Stimulated activated CD4-positive, alpha-beta T cell treated with anti-CD3 and anti-CD28 coated beads, TNF-alpha, amount 100 ng/mL, for 1 hour (primary cell): ENCODE measurements at places on chromosomes 12 and 14.

DNA sequence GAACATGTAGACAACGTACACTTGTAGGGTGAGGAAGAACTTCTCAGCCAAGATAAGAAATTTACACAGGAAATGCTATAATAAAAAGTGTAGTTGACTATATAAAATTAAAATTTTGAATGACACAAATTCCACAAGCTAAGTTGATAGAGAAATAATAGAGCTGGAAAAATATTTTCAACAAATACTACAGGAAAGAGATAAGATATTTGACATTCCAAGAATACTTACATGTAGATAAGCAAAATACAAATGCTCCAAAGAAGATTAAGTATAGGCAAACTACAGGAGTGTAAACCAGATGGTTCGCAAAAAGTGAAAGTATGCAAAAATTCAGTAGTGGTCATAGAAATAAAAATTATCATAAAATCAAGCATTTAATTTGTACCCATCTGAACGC lies 49.2 kb upstream of the ANP32D start:
- DNase-seq = no peak

- DNase-seq = no peak
These were observed 15.5 kb upstream of the IRF2BPL start for GRCh38 chr14:77043984-77044485.

DNA sequence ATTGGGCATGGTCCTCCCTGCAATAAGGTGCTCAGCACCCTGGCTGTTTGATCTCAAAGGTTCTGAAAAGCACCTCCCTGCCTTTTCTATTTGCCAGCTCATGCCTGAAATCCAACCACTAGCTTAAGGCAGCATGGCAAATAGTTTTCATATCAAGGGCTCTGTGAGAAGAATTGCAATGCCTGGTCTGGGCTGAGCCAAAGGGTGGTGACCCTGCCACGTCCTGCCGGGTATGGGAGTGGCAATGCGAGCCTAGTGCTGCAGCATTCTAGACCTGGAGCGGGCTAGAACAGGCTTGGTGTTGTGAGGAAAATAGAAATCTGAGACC lies 2.3 kb upstream of the SCNN1A start:
- no peak for DNase-seq

GRCh38 chr12:31323391-31324115 lies 2.4 kb downstream of the SINHCAF start:
- DNase-seq = peak; percentile 26

GRCh38 chr12:61514016-61514415 lies 746.2 kb upstream of the USP15 start:
- DNase-seq = no peak

- DNase-seq = no peak
These were observed 121.5 kb downstream of the SLC15A5 start for GRCh38 chr12:16155938-16156337.

GRCh38 chr14:35879654-35880249 lies 53.6 kb downstream of the BRMS1L start:
- DNase-seq = no peak

DNA sequence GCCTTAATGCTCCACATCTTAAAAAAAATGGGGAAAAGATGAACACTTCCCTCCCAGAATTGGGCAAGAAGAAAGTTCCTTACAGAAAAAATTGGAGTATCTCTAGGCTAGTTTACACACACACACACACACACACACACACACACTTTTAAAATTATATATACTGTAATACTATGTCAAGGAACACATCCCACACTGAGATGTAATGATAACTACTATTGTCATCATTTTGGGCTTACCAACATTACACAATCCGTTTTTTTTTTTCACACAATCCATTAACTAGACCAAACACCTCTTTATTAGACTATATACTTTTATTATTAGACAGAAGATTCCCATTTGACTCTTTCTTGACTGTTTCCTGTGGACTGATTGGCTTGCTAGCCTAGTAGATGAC lies 2.5 kb downstream of the LTBR start:
- DNase-seq = no peak

DNA sequence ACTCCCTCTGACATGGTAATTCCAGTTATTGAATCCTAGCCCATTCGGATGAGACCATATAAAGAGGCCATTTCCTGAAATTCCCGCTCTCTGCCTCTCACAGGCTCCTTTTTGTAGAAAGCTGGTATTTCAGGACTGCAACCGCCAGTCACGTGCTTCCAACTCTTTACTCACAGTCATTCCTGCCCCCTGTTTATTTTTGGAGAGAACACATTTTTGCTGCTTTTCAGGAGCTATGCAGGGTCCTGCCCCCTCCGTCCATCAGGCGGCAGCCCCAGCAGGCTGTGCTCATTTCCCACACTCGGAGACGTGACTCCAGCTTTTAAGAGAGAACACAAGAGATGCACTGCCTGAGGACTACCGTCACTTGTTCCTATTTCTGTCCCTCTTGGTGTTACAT lies 26.8 kb downstream of the IFT43 start:
- no peak for DNase-seq

- no peak for DNase-seq
These were observed 154.2 kb downstream of the DPF3 start for GRCh38 chr14:72739446-72740405.

DNA sequence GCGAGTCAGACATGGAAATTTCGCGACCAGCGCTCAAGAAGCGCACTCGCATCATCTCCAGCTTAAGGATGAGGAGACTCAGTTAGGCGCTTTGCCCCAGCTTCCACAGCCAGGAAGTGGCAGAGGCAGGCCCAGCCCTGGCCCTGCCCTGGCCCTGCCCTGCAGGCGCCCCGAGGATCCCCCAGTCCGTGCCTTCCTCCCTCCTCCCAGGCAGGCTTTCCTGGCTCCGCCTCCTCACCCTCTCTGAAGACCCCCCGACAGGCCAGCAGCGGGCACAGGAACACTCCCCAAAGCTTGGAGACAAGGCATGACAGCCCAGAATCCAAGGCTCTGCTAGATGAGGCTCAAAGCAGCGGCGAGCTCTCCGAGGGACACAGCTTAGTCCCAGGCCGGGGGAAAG lies 25.1 kb downstream of the UBR7 start:
- no peak for DNase-seq

GRCh38 chr12:125203145-125203765 lies 138.0 kb downstream of the AACS start:
- DNase-seq = no peak

- no peak for DNase-seq
These were observed 195.0 kb upstream of the PDZRN4 start for GRCh38 chr12:40993158-40993557.

DNA sequence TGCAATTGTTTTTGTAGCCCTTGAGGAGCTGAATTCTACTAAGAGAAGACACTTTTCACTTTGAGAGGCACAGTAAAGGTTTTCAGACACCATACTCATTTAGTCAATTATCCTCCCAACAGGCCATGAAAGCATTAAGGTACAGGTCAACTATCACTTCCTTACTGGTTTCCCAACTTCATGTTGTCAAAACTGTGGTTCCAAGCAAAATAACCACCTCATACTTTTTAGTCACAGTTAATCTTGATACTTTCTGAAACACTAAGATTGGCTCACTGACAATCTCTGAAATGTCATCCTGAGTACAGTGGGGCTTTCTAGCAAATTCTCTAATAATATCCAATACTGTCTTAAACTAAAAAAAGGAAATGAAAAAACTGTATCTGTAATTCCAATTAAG lies 71.7 kb downstream of the SLC2A13 start:
- DNase-seq = no peak

- no peak for DNase-seq
These were observed 82.7 kb downstream of the PPP2R5C start for GRCh38 chr14:101844219-101844618.
